ENCODE measurements at places on chromosomes 5 and 9. TPM values are rescaled to one million over a fixed set of nuclear protein-coding genes. Genes with fewer than 3 reads are reported as not detected.

PCDHA1 gene
- not detected for total RNA-seq

UBAP1 gene
- total RNA-seq: 26.0 TPM

P4HA2 gene
- 88.9 TPM for total RNA-seq

- no peak for DNase-seq
These were observed 96.1 kb downstream of the SEMA6A start for GRCh38 chr5:116478491-116478890.

DNA sequence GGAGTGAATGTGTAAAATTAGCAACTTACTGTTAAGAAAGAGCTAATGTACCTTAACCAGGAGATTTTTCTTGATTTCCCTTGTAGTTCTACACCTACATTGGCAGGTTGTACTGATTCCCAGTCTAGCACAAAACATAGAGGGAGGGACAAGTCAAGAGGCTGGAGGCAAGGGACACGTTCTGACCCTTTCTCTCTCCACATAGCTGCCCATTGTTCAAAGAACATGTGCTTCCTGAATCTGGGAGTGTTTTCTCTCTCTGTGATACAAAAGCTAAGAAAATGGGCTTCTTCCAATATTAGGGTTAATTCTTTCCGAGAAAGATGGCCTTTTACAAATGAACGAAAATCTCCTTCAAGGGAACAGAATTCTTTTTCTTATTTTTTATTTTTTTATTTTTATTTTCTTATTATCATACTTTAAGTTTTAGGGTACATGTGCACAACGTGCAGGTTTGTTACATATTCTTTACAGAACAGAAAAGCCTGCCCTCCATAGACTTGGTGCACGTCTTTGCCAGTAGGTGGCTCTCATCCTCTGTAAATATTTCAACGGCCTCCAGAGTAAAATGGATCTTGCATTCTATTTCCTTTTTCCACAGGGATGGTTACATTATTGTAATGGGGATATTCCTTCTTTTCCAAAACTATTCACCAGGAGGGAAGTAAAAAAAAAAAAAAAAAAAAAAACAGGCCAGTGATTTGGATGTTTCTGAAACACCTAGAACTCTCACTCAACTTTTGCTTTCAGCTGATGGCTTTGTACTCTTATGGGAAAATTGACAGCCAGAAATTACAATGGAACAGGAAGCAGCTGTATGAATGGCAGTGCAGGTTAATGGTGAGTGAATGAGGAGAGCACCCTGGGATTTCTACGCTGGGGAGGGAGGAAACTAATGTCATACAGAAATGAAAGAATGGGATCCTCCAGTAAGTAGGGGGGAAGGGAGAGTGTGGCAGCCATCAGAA is 13.1 kb upstream of the IFNA5 start:
- DNase-seq: peak; percentile 12

- DNase-seq: no peak
These were observed 292.1 kb downstream of the ARRDC3 start for GRCh38 chr5:91090995-91091394.
